ENCODE measurements at places on chromosomes 5 and 9. TPM values are rescaled to one million over a fixed set of nuclear protein-coding genes. Genes with fewer than 3 reads are reported as not detected.

DNA sequence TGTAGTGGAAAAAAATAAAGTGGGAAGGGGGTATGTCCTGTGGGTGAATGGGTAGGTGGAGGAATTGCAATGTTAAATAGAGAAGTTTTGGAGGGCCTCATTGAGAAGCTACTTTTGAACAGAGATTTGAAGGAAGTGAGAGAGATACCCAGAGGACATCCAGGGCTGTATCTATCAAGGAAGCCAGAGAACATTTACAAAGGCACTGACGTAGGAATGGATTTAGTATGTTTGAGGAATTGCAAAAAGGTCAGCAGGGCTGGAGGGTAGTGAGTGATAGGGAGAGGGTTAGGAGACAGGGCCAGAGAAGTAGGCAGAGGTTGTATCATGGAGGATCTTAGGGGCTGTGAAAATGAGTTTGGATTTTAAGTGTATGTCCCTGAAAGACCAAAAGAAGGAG lies 13.9 kb downstream of the PTTG1 start:
- H3K4me1 ChIP-seq: peaks cover 8% of the 10 kb centered on the region
- peaks cover 3% of the 10 kb centered on the region for H3K27me3 ChIP-seq
- H3K4me3 ChIP-seq: no peak overlapping the region
- no peaks in the 10 kb centered on the region for H3K36me3 ChIP-seq
- H3K27ac ChIP-seq: no peak overlapping the region

DNA sequence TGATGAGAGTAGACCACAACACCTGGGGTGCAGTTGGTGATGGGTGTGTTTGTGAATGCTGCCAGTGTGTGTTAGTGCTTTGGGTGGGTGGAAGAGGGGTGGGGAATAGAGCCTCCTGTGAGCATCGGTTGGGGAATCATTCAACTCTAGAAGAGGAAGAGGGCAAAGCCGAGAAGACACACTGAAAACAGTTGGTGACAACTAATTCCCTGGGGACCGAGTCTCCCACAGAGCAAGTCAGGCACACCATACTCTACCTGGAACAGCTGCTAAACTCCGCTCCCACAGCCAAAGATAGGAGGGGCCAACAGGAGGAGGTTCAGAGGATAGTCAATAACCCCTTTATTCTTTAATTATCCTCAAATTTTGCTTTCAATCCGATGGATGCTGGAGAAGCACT lies 1.6 kb upstream of the ARHGEF39 start:
- no peak for DNase-seq
- H3K36me3 ChIP-seq: peaks cover 16% of the 10 kb centered on the region

DNA sequence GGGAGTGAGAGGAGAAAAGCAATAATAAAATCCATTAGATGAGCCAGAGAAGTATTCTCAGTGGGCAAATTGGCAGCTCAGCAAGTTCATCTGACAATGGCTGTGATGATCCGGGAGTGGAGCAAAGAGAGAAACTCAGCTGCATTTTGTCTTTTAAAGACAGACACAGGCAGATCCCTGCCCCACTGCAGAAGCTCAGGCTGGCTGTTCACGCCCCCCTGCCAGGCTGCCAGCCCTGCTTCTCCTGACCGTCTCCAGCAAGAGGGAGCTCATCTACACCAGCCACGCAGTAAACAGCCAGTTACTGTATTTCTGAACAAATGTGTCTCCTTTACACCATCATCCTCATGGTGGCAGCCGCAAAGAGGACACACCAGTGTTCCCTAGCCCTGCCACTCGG lies 114.3 kb upstream of the SARDH start:
- peak; percentile 50 for DNase-seq
- H3K4me1 ChIP-seq: peaks cover 30% of the 10 kb centered on the region
- no peaks in the 10 kb centered on the region for H3K27me3 ChIP-seq
- no peak overlapping the region for H3K4me3 ChIP-seq
- no peak overlapping the region for H3K27ac ChIP-seq
- no peaks in the 10 kb centered on the region for H3K36me3 ChIP-seq

DNA sequence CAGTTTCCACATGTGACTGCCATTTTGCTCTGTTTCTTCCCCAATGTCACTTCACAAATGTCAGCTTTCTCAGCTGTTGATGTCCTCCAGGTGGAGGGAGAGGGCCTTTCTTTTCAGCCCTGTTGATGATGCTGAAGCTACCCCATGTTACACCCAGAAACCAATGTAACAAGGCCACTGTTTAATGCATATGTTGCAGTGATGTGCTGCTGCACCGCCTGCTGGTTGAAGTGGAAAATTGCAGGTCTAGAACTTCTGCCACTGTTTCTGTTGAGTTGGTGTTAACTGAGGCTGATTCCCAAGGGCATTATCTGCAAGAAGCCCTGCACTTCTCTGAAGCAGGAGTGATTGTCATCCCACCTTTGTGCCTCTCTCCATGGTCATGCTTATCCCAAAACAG lies 428.4 kb downstream of the KDM4C start:
- no peaks in the 10 kb centered on the region for H3K36me3 ChIP-seq
- H3K27me3 ChIP-seq: no peaks in the 10 kb centered on the region
- H3K4me1 ChIP-seq: no peaks in the 10 kb centered on the region
- H3K4me3 ChIP-seq: no peak overlapping the region
- no peak overlapping the region for H3K27ac ChIP-seq

DNA sequence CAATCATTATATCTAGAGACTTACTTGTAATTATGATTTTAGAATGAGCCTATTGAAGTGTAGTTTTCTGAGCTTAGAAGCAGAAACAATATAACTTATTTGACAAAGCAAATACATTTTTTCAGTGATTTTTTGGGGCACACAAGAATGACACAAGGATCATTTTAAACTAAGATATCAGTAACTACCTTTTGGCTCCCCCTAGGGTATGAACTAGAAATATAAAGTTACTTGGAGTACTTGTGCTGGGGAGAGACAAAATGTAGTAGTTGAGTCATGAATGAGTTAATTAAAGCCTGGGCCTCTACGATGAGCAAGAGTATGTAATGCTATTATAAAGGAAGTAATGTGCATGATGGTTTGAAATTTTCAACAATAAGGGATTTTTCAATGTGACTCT lies 1244.1 kb upstream of the ACO1 start:
- DNase-seq: no peak
- no peaks in the 10 kb centered on the region for H3K36me3 ChIP-seq
- H3K4me1 ChIP-seq: no peaks in the 10 kb centered on the region
- H3K27ac ChIP-seq: no peak overlapping the region
- H3K27me3 ChIP-seq: no peaks in the 10 kb centered on the region

DNA sequence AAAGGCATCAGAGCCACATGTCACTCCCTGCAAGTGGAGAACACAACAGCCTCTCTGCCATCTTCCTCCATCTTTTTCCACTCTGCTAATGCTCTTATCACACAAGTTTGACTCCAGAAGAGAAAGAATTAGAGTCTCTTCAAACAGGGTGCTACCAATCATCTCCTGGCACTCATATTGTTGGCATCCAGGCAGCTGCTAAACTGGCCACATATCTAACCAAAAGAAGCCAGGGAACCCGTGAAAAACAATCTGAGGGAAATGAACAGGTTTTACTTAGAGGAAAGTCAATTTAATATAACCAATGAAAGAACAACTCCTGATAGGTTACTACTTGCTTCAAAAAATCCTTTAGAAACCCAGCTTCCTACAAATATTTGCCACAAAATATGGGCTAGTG lies 117.2 kb downstream of the SLC25A46 start:
- no peaks in the 10 kb centered on the region for H3K36me3 ChIP-seq
- no peak for DNase-seq
- H3K4me1 ChIP-seq: no peaks in the 10 kb centered on the region
- no peaks in the 10 kb centered on the region for H3K27me3 ChIP-seq
- no peak overlapping the region for H3K4me3 ChIP-seq

- H3K4me3 ChIP-seq: no peak overlapping the region
- no peak overlapping the region for H3K27ac ChIP-seq
- H3K4me1 ChIP-seq: no peaks in the 10 kb centered on the region
- no peak for DNase-seq
These were observed 13.6 kb upstream of the TMOD1 start for GRCh38 chr9:97487861-97488260.

GRCh38 chr5:178180141-178180863 lies 6.9 kb downstream of the GMCL2 start:
- no peak overlapping the region for H3K27ac ChIP-seq
- H3K4me3 ChIP-seq: no peak overlapping the region
- H3K36me3 ChIP-seq: no peaks in the 10 kb centered on the region
- no peak for DNase-seq
- peaks cover 2% of the 10 kb centered on the region for H3K27me3 ChIP-seq

DNA sequence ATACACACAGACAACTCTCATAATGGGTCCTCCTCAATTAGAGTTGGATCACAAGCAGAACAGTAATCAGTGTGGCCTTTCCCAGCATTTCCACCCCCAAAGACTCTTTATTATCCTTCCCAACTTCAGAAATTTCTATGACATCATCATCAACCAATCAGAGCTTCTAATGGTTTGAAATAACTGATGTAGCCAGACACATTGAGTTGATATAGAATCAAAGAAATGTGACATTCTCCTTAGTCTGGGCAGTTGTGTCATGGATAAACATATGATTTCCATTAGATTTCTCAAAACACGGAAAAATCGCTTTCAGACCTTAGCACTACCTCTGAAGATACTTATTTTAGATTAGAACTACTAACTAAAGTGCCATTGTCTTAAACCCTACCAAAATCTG lies 75.7 kb upstream of the NFIB start:
- H3K27ac ChIP-seq: no peak overlapping the region
- no peaks in the 10 kb centered on the region for H3K27me3 ChIP-seq
- DNase-seq: peak; percentile 55
- H3K36me3 ChIP-seq: no peaks in the 10 kb centered on the region
- H3K4me3 ChIP-seq: no peak overlapping the region
- no peaks in the 10 kb centered on the region for H3K4me1 ChIP-seq

DNA sequence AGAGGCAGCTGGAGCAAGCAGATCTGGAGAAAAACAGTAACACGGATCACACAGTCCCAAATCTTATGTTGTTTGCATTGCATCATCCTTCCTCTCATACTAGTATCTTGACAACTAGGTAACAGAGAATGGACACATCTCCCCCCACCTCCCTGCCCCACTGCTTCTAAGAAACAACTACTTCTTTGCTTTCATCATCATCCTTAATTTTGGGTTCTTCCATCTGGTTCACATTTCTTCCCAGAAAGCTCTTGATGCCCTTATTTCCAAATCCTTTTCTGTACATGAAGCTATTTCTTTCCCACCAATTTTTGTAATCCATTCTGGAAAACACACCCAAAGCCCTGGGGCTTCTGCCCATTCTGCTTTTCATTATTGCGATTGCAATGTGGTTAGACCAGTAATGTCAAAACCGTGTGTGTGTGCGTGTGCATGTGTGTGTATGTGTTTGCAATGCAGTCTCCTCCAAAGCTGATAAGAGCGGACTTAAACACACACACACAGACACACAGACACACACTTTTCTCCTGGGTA lies 254.7 kb upstream of the SLC30A5 start:
- no peak overlapping the region for H3K27ac ChIP-seq
- H3K4me1 ChIP-seq: no peaks in the 10 kb centered on the region
- peak; percentile 44 for DNase-seq
- no peaks in the 10 kb centered on the region for H3K36me3 ChIP-seq
- no peak overlapping the region for H3K4me3 ChIP-seq

- H3K27ac ChIP-seq: no peak overlapping the region
- DNase-seq: peak; percentile 57
- H3K4me3 ChIP-seq: no peak overlapping the region
These were observed 6.5 kb upstream of the PTGES start for GRCh38 chr9:129759319-129759718.

- DNase-seq: peak; percentile 81
- no peak overlapping the region for H3K27ac ChIP-seq
- peaks cover 2% of the 10 kb centered on the region for H3K27me3 ChIP-seq
- no peak overlapping the region for H3K4me3 ChIP-seq
These were observed 370.2 kb downstream of the MTRR start for GRCh38 chr5:8239198-8239597.

GRCh38 chr5:683551-684481 lies 9.3 kb downstream of the TPPP start:
- H3K36me3 ChIP-seq: no peaks in the 10 kb centered on the region
- no peak for DNase-seq
- no peak overlapping the region for H3K27ac ChIP-seq
- no peaks in the 10 kb centered on the region for H3K27me3 ChIP-seq

DNA sequence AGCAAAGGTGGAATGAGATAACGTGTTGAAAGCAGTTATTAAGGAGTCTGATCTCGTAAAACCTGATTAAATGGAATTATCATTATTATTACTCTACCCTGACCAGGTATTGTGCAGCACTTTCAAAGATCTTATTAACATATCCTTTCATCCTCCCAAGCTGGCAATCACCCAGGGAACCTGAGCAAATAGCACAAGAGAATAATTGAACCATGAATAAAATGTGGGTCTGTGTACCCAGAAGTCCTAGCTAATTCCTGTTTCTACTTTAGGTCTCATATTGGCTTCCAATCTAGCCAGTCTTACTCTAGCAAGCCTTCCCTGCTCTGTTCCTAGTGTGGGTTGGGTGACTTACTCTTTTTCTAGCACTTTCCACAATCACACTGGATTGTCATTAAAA lies 162.2 kb upstream of the STK32A start:
- H3K27me3 ChIP-seq: no peaks in the 10 kb centered on the region
- no peak overlapping the region for H3K27ac ChIP-seq
- no peak for DNase-seq
- H3K36me3 ChIP-seq: no peaks in the 10 kb centered on the region
- no peak overlapping the region for H3K4me3 ChIP-seq
- no peaks in the 10 kb centered on the region for H3K4me1 ChIP-seq

- no peaks in the 10 kb centered on the region for H3K4me1 ChIP-seq
- H3K4me3 ChIP-seq: no peak overlapping the region
- no peak for DNase-seq
- H3K27me3 ChIP-seq: no peaks in the 10 kb centered on the region
- H3K27ac ChIP-seq: no peak overlapping the region
These were observed 69.8 kb downstream of the ESM1 start for GRCh38 chr5:54915466-54916027.

- no peaks in the 10 kb centered on the region for H3K4me1 ChIP-seq
- no peak for DNase-seq
- no peak overlapping the region for H3K4me3 ChIP-seq
- H3K36me3 ChIP-seq: no peaks in the 10 kb centered on the region
- H3K27me3 ChIP-seq: no peaks in the 10 kb centered on the region
- H3K27ac ChIP-seq: no peak overlapping the region
These were observed 101.4 kb downstream of the TMEM167A start for GRCh38 chr5:82975812-82976211.

DNA sequence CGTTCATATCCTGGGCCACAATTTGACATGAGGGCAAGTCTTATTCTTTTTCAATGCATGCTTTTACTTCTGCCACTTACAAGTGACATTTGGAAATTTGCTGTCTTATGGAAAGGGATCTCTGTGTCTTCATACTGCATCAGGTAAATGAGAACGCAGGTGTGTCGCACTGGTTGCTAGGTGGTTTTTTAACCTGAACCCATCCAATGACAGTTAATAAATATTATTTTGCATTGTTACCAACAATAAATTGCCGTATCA lies 1.1 kb downstream of the ADAMTS16 start:
- H3K27me3 ChIP-seq: peaks cover 20% of the 10 kb centered on the region
- H3K27ac ChIP-seq: no peak overlapping the region
- peaks cover 8% of the 10 kb centered on the region for H3K4me1 ChIP-seq
- H3K4me3 ChIP-seq: peak overlapping the region; percentile 18

The ARID3C gene
- 0.09 TPM for total RNA-seq

The FAM78A gene
- 23.0 TPM for total RNA-seq

The TTC16 gene
- not detected for total RNA-seq

The RLN1 gene
- 0.35 TPM for total RNA-seq

The FGF18 gene
- total RNA-seq: 27.8 TPM

The SPATA31A3 gene
- total RNA-seq: not detected

The FOXD4L5 gene
- total RNA-seq: 0.13 TPM
